ENCODE measurements at places on chromosomes 7 and 10. TPM values are rescaled to one million over a fixed set of nuclear protein-coding genes. Genes with fewer than 3 reads are reported as not detected.

DNA sequence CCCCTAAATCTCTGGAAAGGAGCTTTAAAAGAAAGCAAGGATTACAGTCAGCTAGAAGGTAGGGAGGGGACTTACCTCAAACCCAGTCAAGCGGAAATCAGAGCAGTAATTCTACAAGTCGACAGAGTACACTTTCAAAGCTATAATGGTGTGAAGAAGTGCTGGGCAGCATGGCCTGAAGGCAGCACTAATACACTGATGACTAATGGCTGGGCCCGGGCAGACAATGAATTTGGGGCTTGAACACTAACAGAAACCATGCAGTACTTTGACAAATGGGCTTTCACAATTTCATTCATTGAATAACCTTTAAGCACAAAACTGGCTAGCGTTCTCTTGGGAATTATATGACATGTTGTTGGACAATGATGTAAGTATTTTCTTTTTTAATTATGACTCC lies 4.7 kb downstream of the GLI3 start:
- H3K36me3 ChIP-seq: no peaks in the 10 kb centered on the region
- no peak overlapping the region for H3K27ac ChIP-seq
- H3K4me3 ChIP-seq: no peak overlapping the region
- no peaks in the 10 kb centered on the region for H3K27me3 ChIP-seq
- H3K4me1 ChIP-seq: no peaks in the 10 kb centered on the region

GRCh38 chr10:96017191-96017687 lies 26.1 kb upstream of the CCNJ start:
- H3K27me3 ChIP-seq: no peaks in the 10 kb centered on the region
- no peaks in the 10 kb centered on the region for H3K4me1 ChIP-seq
- no peak overlapping the region for H3K4me3 ChIP-seq
- no peak overlapping the region for H3K27ac ChIP-seq

Gene NPC1L1
- total RNA-seq: not detected

Gene CALML3
- not detected for total RNA-seq

DNA sequence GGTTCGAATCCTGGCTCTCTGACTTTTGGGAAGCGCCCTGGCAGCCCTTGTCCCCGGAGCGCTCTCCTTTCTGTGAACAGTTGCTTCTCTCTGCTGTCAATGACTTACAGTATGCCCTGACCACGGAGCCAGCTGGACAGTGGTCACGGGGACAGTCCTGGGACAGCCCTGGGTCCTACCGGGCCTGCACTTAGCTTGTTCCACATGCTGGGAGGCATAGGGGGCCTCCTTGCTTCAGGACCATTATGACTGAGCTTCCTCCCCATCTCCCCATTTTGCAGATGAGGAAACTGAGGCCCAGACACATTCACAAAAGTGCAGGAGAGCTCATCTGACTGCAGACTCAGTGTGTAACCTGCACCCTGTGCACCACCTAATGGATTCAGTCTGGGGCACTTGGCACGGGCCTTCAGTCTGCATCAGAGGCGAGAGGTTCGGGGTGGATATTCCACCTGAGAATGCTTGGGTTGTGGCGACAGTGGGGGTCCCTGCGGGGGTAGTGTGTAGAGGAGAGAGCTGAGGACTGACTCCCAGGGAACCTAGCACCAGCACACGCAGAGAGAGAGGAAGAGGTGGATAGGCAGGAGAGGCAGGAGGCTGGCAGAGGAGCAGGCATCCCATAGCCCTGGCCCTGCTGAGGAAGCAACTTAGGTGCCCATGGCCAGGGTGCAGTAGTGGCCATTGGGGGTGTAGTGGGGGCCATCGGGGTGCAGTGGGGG lies 1.6 kb downstream of the DOCK1 start:
- no peaks in the 10 kb centered on the region for H3K36me3 ChIP-seq
- no peak overlapping the region for H3K4me3 ChIP-seq
- DNase-seq: no peak

DNA sequence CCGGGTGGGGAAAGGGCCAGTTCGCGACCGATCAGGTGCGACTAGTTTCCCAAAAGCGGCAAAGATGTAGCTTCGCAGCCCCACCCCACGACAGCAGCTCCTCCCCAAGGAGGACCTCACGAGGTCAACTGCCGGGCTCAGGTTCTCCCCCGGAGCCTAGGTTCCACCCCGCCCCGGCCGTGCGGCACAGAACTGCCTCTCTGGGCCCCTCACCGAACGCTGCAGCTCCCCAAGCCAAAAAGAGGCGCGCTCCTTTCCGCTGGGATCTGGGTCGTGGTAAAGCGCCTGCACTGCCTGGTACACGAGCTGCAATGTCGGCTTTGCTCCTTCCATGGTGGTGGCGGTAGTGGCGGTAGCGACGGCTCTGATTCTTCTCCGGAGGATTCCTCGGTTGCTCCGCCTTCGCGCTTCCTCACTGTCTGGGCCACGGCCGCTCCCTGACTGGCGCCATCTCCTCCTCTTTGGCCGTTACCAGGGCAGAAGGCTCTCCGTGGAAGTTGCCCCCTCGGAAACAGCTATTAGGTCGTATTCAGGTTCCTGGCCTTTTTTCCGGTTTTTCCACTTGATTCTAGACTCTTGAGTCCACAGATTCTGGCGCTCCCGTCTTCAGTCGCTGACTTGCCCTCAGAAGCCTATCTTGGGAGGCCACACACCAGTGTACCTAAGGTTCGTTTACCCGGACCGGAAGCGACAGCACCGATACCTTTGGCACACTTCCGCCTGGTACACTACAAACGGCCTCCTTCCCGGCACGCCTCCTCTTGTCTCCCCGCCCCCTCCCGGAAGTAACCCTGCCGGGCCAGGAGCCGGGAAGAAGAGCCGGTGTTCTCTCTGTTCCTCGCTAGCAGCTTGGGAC lies at the start of gene TNPO3:
Gene TNPO3, minus strand, starts transcription at position 674 of the 856 bp plus-strand sequence. Its CDS starts 341 bp downstream, at position 333.
- H3K4me1 ChIP-seq: peaks cover 31% of the 10 kb centered on the region
- H3K27me3 ChIP-seq: no peaks in the 10 kb centered on the region
- H3K4me3 ChIP-seq: peak within 1 kb of the TSS; percentile 90
- peak; percentile 85 for DNase-seq
- peak within 1 kb of the TSS; percentile 97 for H3K27ac ChIP-seq

- no peaks in the 10 kb centered on the region for H3K27me3 ChIP-seq
- no peak overlapping the region for H3K27ac ChIP-seq
- DNase-seq: no peak
- no peaks in the 10 kb centered on the region for H3K36me3 ChIP-seq
- H3K4me3 ChIP-seq: no peak overlapping the region
Observed at GRCh38 chr7:96647733-96648132, 61.9 kb downstream of the SEM1 start.

DNA sequence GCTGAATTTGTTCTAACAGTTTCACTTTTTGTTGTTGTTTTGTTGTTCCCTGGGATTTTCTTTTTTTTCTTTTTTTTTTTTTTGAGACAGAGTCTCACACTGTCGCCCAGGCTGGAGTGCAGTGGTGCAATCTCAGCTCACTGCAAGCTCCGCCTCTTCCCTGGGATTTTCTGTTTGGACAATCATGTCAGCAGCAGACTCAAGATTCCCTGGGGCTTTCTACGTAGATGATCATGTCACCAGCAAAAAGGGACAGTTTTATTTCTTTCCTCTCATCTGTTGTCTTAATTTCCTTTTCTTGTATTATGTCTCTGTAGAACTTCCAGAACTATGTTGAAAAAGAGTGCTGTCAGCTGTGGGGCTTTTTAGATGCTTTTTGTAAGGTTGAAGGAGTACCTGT lies 241.4 kb downstream of the TNS3 start:
- H3K4me3 ChIP-seq: no peak overlapping the region
- no peaks in the 10 kb centered on the region for H3K36me3 ChIP-seq
- H3K27ac ChIP-seq: no peak overlapping the region
- no peaks in the 10 kb centered on the region for H3K27me3 ChIP-seq

All from CD8-positive, alpha-beta memory T cell (primary cell).